ENCODE measurements at places on chromosomes 3 and 15.

GRCh38 chr3:11907667-11908660 is 61.3 kb upstream of the TAMM41 start:
- DNase-seq: no peak

DNA sequence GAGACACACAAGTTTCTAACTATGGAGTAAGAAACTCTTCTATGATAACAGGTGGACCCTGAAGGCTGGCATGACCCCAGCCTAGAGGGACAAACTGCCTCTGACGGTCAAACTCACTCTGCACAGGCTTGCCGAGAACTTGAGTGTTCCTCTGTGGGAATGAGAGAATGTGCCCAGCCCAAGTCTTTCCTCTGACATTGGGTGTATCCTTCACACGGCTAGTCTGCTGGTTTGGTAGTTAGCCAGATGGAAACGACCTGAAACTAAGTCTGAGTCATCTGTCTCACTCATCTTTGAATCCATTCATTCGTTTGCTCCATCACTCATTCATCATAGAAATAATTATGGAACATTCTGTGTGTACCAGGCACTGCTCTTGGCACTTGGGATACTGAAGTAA is 198.4 kb downstream of the ATP10A start:
- DNase-seq: no peak

DNA sequence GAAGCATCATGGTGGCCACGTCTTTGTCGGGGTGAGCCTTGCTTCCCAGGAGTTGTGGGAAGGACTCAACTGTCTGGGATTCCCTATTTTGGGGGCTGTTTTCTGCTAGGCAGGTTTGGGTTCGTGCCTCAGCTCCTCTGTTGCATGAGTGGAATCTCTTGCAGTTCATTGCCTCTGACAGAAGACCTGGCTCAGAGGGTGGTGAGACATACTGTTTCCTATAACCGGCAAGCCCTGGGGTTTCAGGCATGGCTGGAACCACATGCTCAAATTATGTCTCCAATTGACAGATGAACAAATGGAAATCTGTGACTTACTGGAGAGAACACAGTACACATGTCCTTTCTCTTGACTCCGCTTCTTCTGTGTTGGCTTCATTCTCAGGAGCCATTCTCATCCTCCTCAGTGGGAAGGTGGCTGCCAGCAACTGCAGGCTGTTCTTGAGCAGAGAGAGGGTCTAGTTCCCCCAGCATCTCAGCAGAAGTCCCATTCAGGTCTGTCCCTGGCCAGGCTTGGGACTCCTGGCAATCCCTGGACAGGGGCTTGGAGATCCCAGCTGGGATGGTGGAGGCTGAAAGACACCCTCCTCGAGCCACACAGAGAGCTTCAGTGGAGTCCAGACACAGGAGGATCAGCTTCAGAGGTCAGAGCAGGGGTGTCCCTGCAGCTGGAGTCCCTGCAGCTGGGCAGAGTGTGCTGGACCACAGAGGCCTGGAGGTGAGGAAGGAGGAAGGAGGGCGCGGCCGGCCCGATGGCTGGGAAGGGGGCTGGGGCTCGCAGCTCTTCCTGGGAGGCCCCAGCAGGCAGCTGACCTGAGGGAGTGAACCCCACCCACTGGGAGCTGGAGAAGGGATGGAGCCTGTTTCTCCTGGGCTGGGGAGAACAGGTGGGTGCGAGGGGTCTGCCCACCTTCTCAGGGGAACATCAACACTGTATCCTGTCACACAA is 97.6 kb downstream of the LSM3 start:
- DNase-seq: no peak

DNA sequence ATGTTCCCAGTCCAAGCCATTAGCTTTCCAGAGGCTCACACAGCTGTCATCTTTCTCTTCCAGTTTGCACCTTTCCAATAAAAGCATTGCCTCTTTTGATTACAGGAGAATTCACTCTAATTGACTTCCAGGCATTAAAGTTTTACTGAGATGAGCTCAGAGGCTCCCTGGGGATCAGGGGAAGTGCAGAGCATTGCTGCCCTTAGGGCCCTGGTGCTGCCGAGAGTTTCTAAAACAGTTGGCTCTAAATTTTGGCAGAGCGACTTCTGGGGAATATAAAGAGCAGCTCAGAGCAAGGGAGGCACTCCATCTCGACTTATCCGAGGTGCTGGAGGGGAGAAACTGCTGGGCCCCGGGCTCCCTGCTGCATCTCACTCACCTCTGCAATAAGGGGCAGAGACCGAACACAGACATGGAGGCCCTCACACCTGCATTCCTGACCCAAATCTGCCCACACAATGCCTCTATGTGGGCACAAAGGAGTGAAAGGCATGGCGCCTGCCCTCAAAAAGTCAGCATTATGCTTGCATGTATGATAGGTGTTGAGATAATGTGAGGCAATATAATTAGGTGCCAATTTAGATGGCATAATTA is 61.7 kb downstream of the SCN11A start:
- no peak for DNase-seq

DNA sequence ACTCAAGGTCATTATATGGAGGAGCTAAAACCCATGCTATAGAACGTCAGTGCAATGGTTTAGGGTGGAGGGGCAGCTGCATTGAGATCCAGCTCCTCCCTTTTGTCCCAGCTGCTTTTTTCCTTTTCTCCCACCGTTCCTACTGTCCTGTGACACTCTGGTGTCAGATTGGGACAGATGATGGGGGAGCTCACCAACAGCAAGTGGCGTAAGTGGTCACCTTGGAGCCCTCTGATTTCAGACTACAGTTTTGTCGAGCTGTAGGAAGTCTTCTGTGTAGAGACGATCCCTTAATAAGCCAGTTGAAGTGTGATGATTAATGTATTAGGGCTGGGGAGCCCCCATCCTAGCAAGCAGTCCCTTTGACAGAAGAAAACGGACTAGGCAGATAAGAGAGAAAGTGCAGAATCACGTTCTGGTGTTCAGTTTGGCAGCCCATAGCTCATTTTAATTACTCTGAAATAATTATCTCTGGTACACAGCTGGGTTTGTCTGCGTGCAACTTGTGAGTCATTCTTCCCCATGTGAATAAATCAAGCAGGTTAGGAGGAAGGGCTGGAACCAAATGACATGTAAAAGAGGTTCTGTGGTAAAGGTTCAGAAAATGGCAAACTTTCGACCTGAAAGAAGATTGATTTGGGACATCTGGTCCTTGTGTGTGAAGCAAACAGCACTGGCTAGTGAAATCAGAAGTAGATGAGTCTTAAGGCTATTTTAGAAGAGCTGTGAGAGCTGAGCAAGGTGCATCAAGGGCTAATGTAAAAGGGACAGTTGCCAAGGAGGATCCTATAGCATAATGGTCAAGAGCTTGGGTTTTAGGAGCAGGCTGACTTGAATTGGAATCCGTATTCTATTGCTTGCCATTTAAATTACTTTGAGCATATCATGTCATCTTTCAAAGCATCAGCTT is 241.4 kb downstream of the EDEM1 start:
- DNase-seq: no peak

DNA sequence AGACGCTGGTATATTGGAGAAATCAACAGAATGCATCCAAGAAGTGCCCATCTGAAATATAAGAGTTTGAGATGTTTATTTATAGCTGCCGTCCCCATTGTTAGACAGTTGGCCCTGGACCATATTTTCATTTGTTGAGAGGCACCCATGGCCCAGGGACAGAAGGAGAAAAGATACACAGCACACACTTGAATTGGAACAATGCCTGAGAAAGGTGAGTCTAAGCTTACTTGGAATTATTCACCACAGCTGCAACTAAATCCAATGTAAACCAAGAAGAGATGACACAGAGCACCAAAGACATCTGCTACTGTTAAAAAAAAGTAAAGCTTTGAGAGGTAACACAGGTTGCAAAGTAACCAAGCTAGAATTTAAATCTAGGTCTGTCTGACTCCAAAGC is 525.5 kb upstream of the NAALADL2 start:
- DNase-seq: no peak

GRCh38 chr15:29420188-29420587 is 150.6 kb upstream of the NSMCE3 start:
- no peak for DNase-seq

DNA sequence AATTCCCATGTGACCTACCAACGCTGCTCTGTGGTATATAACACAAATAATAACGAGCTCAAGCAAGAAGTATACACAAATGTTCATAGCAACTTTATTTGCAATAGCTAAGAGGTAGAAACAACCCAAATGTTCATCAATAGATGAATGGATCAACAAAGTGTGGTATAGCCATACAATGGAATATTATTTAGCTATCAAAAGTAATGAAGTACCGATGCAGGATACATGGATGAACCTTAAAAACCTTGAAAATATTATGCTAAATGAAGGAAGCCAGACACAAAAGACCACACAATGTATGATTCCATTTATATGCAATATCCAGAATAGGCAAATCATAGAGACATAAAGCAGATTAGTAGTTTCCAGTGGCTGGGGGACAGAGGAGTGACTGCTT is 15.6 kb upstream of the FEM1B start:
- no peak for DNase-seq

DNA sequence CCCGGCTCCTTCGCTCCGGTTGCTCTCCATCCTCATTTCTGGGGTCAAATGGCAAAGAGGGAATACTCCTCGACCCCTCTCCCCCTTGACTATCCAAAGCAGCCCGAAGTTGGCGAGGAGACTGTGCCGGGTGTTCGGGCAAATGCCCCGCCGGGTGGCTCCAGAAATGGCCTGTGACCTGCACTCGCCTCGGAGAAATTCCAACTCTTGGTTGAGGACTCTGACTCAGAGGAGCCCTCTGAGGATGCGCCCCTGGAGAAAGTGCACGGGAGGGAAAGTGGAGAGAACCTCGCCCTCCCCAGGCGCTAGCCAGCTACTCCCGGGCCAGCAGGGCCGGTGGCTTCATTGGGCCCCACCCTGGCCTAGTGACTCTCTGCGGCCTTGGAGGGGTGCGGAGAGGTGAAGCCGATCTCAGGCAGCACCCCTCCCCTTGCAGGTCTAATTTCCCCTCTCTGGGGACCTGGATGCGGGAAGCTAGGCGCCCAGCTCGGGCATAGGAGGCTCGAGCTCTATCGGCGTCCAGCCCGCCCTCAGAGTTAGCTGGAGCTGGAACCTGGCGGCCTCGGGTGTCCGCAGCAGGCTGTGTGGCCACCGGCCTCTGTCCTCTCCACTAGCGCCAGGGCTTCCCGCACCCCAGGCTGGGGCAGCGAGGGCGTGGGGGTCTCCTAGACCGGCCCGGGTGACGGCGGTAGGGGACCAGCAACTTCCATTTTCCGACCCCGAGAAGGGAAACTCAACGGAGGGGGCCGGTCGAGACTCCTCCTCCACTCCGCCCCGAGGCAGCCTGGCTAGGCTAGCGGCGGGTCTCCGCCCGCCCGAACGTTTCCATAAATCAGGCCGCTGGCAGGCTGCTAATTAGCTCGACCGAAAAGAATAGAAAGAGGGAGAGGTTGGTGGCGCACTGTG is 29.4 kb downstream of the NR2F2 start:
- no peak for DNase-seq

DNA sequence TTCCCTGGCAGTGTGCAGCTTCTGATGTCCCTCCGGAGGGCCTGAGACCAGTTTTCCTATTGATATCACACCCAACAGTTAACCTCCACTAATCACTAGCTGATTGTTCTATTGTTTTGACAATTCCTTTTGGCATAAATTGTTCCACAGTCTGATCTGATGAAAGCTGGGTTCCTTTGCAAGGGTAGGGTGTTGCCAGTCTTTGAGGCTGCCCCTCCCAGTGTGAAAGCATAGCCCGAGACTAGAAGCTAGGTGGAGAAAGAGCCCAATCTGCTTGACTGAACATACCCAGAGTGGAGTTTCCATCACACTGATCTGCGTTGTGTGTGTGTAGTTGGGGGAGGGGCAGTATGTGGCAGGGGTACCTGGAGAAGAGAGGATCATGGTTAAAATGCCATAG is 10.3 kb upstream of the PRICKLE2 start:
- DNase-seq: no peak

DNA sequence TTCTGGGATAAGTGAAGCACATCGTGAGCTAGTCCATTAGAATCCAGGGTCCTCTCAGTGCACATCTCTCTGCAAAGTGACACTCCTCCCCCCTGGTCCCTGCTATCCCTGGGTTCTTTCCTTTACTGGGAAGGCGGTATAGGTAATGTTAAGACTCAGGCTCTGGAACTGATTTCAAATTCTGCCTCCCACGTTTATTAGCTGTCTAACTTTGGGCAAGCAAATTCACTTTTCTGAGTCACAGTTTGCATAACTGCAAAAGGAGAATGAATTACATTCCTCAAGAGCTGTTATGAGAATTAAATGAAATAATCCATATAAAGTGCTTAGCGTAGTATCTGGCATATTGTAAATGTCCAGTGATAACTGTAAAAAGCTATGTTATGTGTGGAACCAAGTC is 168.1 kb upstream of the LRRN1 start:
- no peak for DNase-seq

DNA sequence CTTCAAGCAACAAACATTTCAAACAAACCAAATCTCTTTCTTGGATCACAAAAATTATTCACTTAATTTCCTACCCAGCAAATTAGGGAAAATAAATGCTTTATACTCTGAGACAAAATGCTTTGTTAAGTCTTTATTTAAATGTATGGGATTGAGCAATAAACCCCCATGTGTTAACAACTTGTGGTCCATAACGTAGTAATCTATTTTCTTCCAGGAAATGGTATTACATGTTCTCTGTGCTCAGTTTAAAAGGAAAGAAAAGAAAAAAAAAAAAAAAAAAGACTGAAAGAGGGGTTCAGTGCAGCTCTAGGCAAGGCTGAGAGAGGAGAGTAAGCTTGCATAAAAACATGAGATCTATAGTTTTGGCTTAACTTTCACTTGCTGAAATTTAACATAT is 102.3 kb downstream of the PIK3CB start:
- DNase-seq: no peak

DNA sequence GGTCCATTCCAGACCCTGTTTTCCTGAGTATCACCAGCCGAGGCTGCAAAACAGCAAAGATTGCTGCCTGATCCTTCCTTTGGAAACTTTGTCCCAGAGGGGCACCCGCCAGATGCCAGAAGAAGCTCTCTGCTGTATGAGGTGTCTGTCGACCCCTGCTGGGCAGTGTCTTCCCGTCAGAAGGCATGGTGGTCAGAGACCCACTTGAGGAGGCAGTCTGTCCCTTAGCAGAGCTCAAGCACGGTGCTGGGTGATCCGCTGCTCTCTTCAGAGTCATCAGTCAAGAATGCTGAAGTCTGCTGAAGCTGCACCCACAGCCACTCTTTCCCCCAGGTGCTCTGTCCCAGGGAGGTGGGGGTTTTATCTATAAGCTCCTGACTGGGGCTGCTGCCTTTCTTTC is 1121.2 kb downstream of the NSUN3 start:
- no peak for DNase-seq

DNA sequence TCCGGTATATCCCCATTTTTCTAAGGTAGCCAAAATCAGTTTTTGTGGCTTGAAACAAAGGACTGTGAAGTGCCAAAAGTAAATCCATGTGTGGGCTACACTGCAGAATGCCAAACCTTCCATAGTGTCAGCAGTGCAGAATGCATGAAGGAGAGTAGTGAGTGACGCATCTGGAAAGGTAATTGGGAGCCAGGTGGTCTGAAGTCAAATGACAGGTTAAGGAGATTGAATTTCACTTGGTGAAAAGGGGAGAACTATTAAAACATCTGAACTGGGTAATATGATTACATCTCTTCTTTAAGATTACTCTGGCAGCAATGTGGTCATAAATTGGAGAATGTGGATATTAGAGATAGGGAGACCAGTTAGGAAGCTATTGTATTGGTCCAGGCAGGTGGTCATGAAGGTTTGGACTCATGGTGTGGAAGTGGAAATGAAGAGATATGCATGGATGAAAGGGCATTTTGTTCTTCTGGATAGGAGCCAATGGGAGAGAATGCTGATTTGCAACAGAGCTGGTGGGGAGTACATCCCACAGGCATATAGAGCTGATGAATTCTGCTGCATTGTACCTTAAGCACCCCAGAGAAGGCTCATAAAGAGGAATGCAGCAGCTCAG is 118.2 kb downstream of the ECT2 start:
- DNase-seq: no peak
